ENCODE measurements at places on chromosomes 16 and 17. TPM values are rescaled to one million over a fixed set of nuclear protein-coding genes. Genes with fewer than 3 reads are reported as not detected.
A peak's percentile ranks its signal among the peaks of the same experiment; 100 is the strongest.

GRCh38 chr16:74100395-74101326 is 196.0 kb upstream of the PSMD7 start:
- no peak for DNase-seq

- DNase-seq = no peak
Observed at GRCh38 chr17:51533219-51533618, 272.9 kb downstream of the UTP18 start.

The PIGS gene
- total RNA-seq = 47.4 TPM

The ITGAX gene
- under 0.01 TPM for total RNA-seq

DNA sequence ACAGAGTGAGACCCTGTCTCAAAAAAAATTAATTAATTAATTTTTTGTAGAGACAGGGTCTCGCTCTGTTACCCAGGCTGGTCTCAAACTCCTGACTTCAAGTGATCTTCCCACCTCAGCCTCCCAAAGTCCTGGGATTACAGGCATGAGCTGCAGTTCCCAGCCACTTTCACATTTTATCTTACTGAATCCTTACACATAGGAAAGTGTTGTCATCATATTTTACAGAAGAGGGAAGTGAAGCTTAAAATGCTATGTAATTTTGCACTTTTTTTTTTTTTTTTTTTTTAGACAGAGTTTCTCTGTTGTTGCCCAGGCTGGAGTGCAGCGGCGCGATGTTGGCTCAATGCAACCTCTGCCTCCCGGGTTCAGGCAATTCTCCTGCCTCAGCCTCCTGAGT is 21.1 kb upstream of the ZNF629 start:
- no peak for DNase-seq

The HCRT gene
- total RNA-seq = not detected

DNA sequence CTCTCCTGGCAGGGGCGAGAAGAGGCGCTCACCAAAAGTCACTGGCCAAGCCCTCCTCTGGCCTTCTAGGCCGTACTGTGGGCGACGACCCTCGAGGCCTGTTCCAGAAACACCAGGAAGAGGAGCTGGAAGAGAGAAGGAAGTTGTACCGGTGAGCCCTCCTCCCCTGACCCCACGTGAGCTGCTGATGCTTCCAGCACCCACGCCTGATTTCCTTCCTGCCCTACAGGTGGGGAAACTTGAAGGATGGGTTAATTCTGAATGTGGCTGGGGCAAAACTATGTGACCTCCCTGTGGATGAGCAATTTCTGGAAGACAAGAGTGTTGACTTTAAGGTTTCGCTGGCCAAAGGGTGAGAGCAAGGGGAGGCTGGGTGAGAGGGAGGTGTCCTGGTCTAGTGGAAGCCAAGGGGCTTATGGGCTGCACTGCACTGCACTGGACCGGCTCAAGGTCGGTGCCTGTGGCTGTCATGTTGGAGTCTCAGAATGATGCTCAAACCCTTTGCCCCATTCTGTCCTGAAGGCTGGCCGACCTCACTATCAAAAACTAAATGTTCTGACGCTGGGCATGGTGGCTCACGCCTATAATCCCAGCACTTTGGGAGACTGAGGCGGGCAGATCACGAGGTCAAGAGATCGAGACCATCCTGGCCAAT is 6.2 kb downstream of the C17orf100 start:
- DNase-seq = no peak

- no peak for DNase-seq
Observed at GRCh38 chr16:50573279-50573678, 25.1 kb downstream of the NKD1 start.

DNA sequence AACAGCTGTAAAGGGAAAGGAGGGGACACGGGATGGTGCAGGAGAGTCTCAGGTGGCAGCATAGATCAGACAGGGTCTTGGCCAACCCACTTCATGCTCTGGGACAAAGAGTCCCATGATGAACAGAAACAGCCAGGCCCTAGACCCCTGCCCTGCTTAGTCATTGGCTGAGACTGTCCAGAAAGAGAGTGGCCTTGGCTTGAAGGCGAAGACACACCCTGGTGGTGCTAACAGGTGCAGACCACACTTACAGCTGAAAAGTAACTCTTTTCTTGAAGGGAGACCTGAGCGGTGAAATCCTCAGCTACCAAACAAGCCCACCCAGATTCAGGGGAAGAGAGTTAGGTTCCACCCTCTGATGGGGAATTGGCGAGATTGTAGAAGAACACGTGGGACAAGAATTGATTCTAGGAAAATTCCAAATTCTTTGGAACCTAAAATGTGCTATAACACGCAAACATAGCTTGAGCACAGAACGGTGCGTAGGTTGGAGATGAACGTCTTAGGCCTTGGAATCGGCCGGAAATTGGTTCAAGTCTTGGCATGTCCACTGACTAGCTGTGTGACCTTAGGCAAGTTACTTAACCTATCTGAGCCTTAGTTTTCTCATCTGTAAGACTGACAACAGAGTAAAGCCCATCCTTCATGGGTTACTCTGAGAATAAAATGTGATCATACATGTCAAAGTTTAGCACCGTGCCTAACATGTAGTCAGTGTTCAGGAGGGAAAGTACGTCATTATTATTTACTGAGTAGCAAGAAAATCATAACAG is 12.5 kb upstream of the MLYCD start:
- no peak for DNase-seq

The PRSS22 gene
- total RNA-seq = not detected

- DNase-seq = peak; percentile 69
Observed at GRCh38 chr16:88772871-88773811, 11.9 kb downstream of the PIEZO1 start.

The KCNG4 gene
- not detected for total RNA-seq

The UTS2R gene
- total RNA-seq = not detected

The PRR15L gene
- not detected for total RNA-seq

DNA sequence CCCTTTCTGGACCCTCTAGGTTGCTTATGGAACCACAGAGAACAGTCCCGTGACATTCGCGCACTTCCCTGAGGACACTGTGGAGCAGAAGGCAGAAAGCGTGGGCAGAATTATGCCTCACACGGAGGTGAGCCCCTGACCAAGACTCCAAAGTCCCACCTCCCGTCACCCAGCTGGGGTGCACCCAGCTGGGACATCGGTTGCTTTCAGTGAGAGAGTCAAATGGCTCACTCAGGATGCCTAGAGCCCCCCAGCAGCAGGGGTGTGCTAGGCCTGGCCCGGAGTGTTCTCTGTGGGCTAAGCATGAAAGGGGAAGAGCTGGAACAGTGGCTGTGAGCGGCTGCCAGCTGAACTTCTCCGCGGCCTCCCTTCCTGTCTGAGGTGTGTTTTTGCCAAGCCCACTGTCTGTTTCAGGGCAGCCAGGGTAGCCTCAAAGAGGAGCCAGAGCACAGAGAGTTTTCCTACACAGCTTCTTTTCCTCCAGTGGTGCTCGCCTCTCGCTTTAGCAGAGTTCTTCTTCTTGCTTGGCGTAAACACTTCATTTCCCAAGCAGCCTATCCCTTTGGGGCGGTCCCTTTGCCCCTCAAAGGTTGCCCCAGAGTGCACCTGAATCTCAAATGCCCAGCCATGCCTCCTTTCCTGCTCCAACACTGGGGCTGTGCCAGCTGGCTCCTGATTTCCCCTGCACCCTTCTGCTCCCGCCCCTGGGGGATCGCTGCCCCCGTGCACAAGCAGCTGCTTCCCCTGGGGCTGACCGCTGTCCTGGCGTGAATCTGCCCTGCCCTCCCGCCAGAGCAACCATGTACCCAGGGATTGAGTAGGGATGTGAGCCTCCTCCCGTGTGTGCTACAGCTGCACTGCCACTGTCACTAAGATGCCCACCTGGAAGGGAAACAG is 2.6 kb upstream of the CHAD start:
- DNase-seq = no peak

The OTOP3 gene
- not detected for total RNA-seq

GRCh38 chr17:71052971-71053370 is 883.6 kb downstream of the KCNJ2 start:
- DNase-seq = no peak

The UNC13D gene
- total RNA-seq = 5.2 TPM

DNA sequence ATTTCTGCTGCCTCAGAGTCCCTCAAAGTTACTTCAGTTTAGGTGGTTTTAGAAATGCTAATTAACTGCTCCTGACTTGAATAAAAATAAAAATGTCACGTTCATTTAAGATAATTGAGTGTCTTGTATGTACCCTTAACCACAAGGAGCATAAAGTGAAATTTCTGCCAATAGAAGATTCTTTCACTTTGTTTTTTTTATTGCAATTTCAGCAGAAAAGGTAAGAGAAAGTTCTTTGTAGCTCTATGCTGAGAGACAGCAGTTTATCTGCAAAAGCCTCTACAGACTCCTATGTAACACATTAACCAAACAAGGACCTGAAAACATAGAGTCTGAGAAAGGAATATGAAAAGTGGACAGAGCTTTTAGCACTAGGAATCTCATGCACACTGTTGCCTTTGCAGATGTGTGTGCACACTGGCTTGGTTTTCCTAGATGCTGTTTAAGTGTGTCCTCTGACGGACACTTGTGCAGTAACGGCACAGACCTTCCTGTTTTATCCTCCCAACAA is 11.6 kb downstream of the ARHGAP44 start:
- DNase-seq = no peak

GRCh38 chr17:62581764-62582163 is 45.7 kb upstream of the MRC2 start:
- DNase-seq = no peak

The TMEM114 gene
- total RNA-seq = not detected

The CXCL16 gene
- 1.1 TPM for total RNA-seq

GRCh38 chr16:79402356-79402755 is 198.2 kb downstream of the MAF start:
- no peak for DNase-seq

GRCh38 chr16:9827062-9827752 is 355.0 kb downstream of the GRIN2A start:
- no peak for DNase-seq

The ZKSCAN2 gene
- total RNA-seq = 2.8 TPM

DNA sequence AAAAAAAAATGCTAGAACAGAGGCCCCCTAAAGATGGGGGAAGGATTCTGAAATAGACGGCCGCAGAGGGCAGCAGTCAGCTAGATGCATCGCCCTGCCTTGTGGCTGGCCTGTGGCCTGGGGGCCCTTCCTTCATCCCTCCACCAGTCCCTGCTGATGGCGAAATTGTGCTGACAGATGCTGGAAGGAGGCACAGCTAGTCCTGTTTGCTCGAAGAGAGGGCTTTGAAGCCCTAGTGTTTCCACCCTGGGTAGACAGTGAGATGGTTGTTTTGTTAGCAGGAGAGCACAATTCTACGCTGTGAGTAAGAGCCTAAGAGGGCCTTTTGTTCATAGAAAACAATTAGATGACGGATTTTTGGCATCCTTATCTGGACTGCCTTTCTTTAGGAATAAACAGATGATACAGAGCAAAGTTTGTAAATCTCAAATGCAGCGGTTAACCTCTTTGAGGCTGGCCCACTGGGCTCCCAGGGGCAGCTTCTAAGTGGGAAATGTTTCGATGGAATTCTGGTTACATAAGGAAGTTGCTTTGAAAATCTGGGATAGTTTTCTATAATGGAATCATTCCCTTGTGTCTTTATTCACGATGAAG is 23.0 kb downstream of the VPS35L start:
- no peak for DNase-seq

The ADAD2 gene
- total RNA-seq = not detected

The NPIPA7 gene
- total RNA-seq = 0.79 TPM

Measured in lung microvascular endothelial cell (primary cell).